ENCODE measurements at places on chromosomes 16 and 17.

- DNase-seq = no peak
These were observed 105.3 kb downstream of the SLC39A11 start for GRCh38 chr17:72987166-72987565.

- peak; percentile 12 for DNase-seq
These were observed 526 bp downstream of the ZZEF1 start for GRCh38 chr17:4142107-4142900.

GRCh38 chr17:27414271-27414670 is 42.0 kb upstream of the KSR1 start:
- no peak for DNase-seq

- DNase-seq = no peak
These were observed 75.2 kb upstream of the RNU2-1 start for GRCh38 chr17:43308999-43309398.
